ENCODE measurements at places on chromosomes 3 and 15. TPM values are rescaled to one million over a fixed set of nuclear protein-coding genes. Genes with fewer than 3 reads are reported as not detected.

- DNase-seq: peak; percentile 76
- no peak overlapping the region for H3K4me3 ChIP-seq
- peaks cover 4% of the 10 kb centered on the region for H3K27me3 ChIP-seq
- no peak overlapping the region for H3K27ac ChIP-seq
Measured at GRCh38 chr15:94004697-94005096, 226.7 kb upstream of the MCTP2 start.

Gene GUCA1C
- total RNA-seq: not detected

DNA sequence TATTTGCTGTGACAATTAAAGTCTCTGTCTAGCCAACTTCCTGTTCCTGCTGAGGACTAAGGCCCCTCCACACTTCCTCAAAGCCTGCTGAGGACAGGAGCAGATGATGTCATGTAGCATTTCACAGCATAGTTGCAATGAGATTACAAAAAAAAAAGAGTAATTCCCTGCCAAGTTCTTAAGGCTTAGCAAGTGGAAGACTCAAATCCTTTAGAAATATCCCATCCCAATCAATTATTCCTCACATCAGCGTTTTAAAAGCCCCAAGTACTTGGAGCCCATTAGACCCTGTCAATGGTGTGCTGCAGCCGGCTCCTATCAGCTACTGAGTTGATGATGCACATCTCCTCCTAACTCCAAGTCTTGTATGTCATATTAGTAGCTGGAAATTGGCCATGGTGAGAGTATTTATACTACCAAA, 51.7 kb downstream of the TRANK1 start:
- H3K36me3 ChIP-seq: peaks cover 38% of the 10 kb centered on the region
- H3K4me1 ChIP-seq: peaks cover 24% of the 10 kb centered on the region
- H3K27ac ChIP-seq: peak overlapping the region; percentile 25

GRCh38 chr3:74129056-74129455, 485.4 kb downstream of the CNTN3 start:
- DNase-seq: no peak
- H3K4me1 ChIP-seq: no peaks in the 10 kb centered on the region
- H3K4me3 ChIP-seq: no peak overlapping the region
- H3K27me3 ChIP-seq: no peaks in the 10 kb centered on the region
- no peaks in the 10 kb centered on the region for H3K36me3 ChIP-seq
- no peak overlapping the region for H3K27ac ChIP-seq

Gene CHRD
- 13.4 TPM for total RNA-seq

GRCh38 chr15:34461730-34462129, 24.1 kb upstream of the GOLGA8A start:
- no peak overlapping the region for H3K4me3 ChIP-seq
- no peak for DNase-seq
- no peaks in the 10 kb centered on the region for H3K4me1 ChIP-seq
- no peak overlapping the region for H3K27ac ChIP-seq

GRCh38 chr15:66006986-66007385, 137.7 kb downstream of the RAB11A start:
- no peak for DNase-seq
- H3K4me1 ChIP-seq: no peaks in the 10 kb centered on the region
- H3K27ac ChIP-seq: no peak overlapping the region
- H3K36me3 ChIP-seq: no peaks in the 10 kb centered on the region

DNA sequence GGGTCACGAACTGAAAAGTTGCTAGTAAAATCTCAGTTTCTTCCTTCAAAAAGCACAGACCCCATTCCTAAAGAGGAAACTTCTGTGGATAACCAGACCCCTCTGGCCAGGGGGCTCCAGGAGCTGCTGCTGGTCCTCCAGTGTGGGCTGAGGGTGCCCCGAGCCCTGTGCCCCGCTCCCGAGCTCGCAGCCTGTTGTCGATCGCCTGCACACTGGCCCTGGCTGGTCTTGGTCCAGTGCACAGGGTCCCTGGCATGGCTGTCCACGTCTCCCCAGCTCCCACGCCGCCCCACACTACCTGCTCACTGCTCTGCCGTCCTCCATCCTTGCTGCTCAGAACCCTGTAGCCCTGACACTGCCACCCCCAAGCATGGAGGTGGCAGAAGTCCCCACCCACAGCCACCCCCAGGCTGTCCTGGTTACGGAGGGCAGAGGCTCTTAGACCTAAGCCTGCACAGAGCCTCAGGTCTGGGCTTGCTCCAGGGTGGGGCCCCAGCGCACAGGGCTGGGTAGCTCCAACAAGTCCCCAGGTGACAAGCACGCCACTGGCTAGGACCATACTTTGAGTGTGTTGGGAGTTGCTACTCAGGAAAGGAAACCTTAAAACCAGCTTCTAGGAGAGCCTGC, 87.0 kb downstream of the PLXNA1 start:
- no peak for DNase-seq
- H3K27me3 ChIP-seq: no peaks in the 10 kb centered on the region
- H3K4me3 ChIP-seq: no peak overlapping the region
- no peaks in the 10 kb centered on the region for H3K36me3 ChIP-seq

Gene TRIM69
- total RNA-seq: 55.1 TPM

Gene LXN
- total RNA-seq: 7.3 TPM

GRCh38 chr3:126466886-126467610, 8.6 kb downstream of the ZXDC start:
- peaks cover 95% of the 10 kb centered on the region for H3K36me3 ChIP-seq
- no peak for DNase-seq
- H3K27ac ChIP-seq: no peak overlapping the region
- no peak overlapping the region for H3K4me3 ChIP-seq
- H3K27me3 ChIP-seq: no peaks in the 10 kb centered on the region

- H3K4me1 ChIP-seq: no peaks in the 10 kb centered on the region
- H3K27ac ChIP-seq: no peak overlapping the region
- no peaks in the 10 kb centered on the region for H3K27me3 ChIP-seq
- no peak for DNase-seq
Measured at GRCh38 chr15:38414357-38414756, 39.6 kb upstream of the FAM98B start.

Gene LRRC2
- 29.7 TPM for total RNA-seq

DNA sequence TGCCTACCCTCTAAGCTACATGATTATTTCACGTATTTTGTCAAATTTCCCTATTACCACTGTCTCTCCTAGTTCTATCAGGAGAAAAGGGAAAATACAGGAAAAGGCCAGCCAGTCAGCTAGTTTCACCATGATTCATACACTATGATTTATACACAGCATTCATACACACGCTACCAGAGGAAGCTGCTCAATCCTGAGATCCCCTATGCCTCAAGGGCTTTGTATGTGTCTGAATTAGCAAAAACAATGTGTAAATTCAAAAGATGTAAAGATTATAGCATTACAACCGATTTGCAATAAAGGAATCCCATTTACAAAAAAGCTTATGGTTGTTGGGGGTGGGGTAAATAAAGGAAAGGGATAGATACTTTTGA, 3.1 kb upstream of the ACKR4 start:
- H3K27me3 ChIP-seq: no peaks in the 10 kb centered on the region
- no peak for DNase-seq
- no peak overlapping the region for H3K4me3 ChIP-seq
- H3K4me1 ChIP-seq: no peaks in the 10 kb centered on the region

DNA sequence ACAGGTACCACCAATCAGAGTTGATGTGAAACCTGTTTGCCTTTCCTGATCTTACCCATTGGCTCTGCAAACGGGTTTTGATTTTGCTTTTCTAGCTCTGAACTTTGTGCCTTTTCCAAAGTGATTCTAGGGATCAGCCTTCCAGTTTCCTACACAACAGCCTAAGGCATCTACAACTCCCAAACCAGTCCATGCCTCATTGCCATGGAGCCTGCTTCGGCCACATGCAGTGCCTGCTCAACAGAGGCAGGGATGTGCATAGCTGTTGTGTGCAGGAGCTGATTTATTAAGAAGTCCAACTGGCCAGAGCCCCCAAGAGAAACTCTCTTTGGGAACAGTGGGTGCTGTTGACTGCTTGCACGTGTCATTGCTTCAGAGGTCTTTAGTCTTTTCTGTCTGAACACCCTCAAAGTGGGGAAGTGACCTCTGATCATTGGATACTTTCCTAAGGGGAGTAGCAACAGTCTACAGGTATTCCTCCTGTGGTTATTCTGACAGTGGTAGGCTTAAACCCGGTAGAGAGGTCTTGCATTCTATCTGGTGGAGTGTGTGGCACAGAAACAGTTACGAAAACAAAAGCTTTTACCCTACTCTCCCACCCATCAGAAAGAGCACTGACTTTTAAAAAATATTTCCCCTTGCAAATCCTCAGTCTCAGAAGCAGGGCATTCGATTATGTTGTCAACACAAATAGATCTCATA, 36.6 kb upstream of the THSD4 start:
- H3K27ac ChIP-seq: no peak overlapping the region
- H3K36me3 ChIP-seq: no peaks in the 10 kb centered on the region
- peaks cover 34% of the 10 kb centered on the region for H3K4me1 ChIP-seq
- H3K27me3 ChIP-seq: no peaks in the 10 kb centered on the region
- no peak for DNase-seq

Gene UNC45A
- 17.4 TPM for total RNA-seq

DNA sequence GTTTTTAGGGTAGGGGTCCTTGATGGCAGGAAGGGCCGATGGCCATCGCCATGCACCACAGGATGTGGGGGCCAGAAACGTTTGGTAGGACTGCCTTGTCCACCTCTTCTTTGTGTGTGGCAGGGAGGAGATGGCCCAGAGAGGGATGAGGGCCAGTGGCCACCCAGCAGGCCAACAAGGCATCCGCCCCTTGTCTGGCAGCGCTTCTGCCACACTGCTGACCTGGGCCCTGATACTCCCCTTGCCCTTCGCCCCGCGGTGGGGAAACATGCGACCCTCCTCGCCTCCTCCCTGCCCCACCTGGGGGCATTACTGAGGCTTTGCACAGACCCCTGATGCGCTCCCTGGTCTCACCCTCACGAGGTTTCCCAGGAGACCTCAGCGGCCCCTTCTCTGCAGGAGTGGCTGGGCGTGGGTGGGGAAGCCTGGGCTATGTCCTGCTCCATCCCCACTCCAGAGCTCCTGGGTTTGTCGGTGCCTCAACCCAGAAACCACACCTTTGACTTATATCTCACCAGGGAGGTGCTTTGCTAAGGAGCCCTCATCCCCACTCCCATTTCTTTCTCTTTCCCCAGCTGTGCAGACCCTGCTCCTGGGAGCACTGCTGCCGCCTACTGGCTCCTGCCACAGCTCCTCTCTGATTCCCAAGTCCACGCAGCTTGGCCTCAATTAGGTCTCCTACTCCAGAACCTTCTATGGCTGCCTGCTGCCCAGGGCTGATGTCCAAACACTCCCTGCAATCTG, 38.7 kb downstream of the FEM1B start:
- DNase-seq: no peak
- no peak overlapping the region for H3K27ac ChIP-seq
- H3K4me3 ChIP-seq: no peak overlapping the region
- peaks cover 17% of the 10 kb centered on the region for H3K36me3 ChIP-seq
- no peaks in the 10 kb centered on the region for H3K27me3 ChIP-seq

GRCh38 chr3:30289324-30289723, 317.1 kb upstream of the TGFBR2 start:
- H3K27ac ChIP-seq: no peak overlapping the region
- DNase-seq: no peak
- H3K4me1 ChIP-seq: peaks cover 35% of the 10 kb centered on the region

- peaks cover 23% of the 10 kb centered on the region for H3K4me1 ChIP-seq
- DNase-seq: no peak
- peak overlapping the region; percentile 77 for H3K27ac ChIP-seq
- no peaks in the 10 kb centered on the region for H3K36me3 ChIP-seq
- H3K4me3 ChIP-seq: peak overlapping the region; percentile 24
Measured at GRCh38 chr3:71304684-71305083, 278.8 kb downstream of the FOXP1 start.

GRCh38 chr3:129605922-129606635, 397 bp downstream of the PLXND1 start:
- H3K27me3 ChIP-seq: no peaks in the 10 kb centered on the region
- H3K36me3 ChIP-seq: no peaks in the 10 kb centered on the region
- H3K27ac ChIP-seq: peak overlapping the region; percentile 87
- no peak for DNase-seq
- H3K4me1 ChIP-seq: peaks cover 86% of the 10 kb centered on the region

DNA sequence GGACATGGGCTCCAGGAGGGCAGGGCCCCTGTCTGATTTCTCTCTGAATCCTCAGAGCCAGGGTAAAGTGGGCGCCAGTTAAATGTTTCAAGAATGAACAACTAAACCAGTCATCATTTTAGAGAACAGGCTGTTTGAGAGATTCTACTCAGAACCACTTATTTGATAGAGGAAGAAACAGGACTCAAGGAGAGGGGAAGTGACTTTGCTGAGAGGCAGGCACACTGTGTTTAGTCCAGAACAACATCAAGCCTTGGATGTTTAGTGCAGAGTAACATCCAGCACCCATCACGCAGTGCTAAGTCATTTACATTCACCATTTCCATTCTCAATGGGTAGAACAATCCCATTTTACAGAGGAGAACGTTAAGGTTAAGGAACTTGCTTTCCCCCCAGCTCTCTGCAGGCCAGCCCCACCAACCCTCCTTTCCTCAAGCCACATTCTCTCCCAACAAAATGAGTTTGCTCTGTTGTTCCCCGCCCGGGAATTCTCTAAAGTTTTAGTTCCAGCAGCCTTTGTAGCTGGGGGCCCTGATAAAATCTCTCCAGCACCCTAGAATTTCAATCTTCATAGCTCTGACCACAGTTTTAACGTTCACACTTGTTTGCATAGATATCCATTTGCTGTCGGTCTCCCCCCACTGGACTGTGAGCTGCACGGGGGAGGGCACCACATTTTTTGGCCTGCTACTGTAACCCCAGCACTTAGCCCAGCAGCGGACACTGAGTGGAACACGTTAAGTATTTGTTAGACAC, 962 bp downstream of the NMNAT3 start:
- DNase-seq: no peak
- no peaks in the 10 kb centered on the region for H3K27me3 ChIP-seq

Gene PRICKLE2
- total RNA-seq: 18.4 TPM

GRCh38 chr15:52706091-52706490, 26.9 kb upstream of the ATOSA start:
- no peak for DNase-seq
- H3K4me3 ChIP-seq: no peak overlapping the region
- H3K36me3 ChIP-seq: no peaks in the 10 kb centered on the region
- no peak overlapping the region for H3K27ac ChIP-seq
- H3K4me1 ChIP-seq: no peaks in the 10 kb centered on the region

GRCh38 chr3:120163816-120164215, 69.6 kb upstream of the GSK3B start:
- H3K27me3 ChIP-seq: no peaks in the 10 kb centered on the region
- H3K36me3 ChIP-seq: no peaks in the 10 kb centered on the region
- H3K4me1 ChIP-seq: no peaks in the 10 kb centered on the region
- no peak overlapping the region for H3K4me3 ChIP-seq

DNA sequence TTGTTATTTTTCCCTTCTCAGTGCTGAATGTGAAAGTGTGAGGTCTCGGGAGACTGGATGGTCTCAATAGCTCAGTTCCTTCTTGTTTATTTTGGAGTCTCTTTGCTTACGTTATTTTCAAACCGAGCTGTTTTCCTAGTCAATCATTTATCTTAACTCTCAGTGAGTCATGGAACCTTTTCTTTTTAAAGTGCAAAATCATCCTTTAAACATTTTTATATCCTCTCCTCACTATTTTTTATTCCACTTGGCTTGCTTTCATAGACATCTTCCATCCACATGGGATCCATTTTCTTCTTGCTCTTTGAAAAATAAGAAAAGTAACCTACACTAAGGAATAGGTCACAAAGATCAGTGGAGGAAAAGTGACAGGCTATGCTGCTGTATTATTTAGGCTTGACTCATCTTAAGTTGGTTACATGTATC, 497.8 kb downstream of the NAALADL2 start:
- no peaks in the 10 kb centered on the region for H3K36me3 ChIP-seq
- no peak overlapping the region for H3K4me3 ChIP-seq
- H3K4me1 ChIP-seq: no peaks in the 10 kb centered on the region

Gene PLA1A
- total RNA-seq: 6.7 TPM

Gene CACNA1D
- 2.7 TPM for total RNA-seq
